Hepatocyte (in vitro differentiated cells): ENCODE measurements at places on chromosomes 1 and 21. TPM values are rescaled to one million over a fixed set of nuclear protein-coding genes. Genes with fewer than 3 reads are reported as not detected.

GRCh38 chr1:214637125-214637524 is 34.1 kb downstream of the CENPF start:
- DNase-seq = no peak

- DNase-seq = no peak
Observed at GRCh38 chr1:153347856-153348255, 785 bp downstream of the PGLYRP4 start.

GRCh38 chr1:175742790-175743459 is 470 bp downstream of the TNR start:
- peak; percentile 66 for DNase-seq

DNA sequence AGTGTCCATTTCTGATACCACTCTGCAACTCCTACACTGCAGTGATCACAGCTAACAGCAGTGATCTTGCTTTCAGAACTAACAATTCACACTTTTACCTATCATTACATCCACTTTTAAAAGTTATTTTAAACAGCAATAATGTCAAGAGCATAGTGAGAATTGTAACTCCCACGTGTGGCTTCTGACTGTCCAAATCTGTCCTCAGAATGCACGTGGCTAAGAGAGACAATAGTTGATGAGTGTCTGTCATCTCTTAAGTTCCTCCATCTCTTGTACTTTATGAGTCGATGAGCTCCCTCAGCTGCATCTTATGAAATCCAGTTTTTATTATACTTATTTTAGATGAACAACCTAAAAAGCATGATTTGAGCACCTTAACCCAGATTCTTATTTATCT is 16.5 kb upstream of the CFHR5 start:
- no peak for DNase-seq

- peak; percentile 28 for DNase-seq
Observed at GRCh38 chr1:160862203-160863060, at the start of gene CD244. CD244 (minus strand) TSS chr1:160862887; CDS start chr1:160862677, 210 bp downstream.

- no peak for DNase-seq
Observed at GRCh38 chr1:117648015-117648414, 42.2 kb downstream of the TENT5C start.

GRCh38 chr1:82782599-82782998 is 981.9 kb downstream of the ADGRL2 start:
- no peak for DNase-seq

GRCh38 chr1:46639547-46639946 is 22.9 kb upstream of the MOB3C start:
- DNase-seq = no peak

DNA sequence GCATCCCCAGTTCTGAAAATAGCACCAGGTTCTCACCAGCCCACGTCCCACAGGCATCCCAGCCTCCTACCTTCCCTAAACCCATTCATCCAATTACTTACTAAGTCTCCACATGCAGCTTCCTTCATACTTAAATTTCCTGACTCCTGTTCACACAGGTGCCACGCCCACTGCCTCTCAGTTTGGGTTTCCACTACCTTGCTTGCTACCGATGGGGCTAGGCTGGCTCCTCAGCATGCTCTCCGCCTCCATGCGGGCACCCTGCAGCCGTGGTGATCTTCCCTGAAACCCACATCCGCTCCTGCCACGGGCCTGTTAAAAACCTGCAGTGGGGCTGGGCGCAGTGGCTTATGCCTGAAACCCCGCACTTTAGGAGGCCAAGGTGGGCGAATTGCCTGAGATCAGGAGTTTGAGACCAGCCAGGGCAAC is 70.4 kb upstream of the ANGPTL1 start:
- DNase-seq = no peak

GRCh38 chr21:29233611-29234540 is 64.8 kb upstream of the BACH1 start:
- no peak for DNase-seq

DNA sequence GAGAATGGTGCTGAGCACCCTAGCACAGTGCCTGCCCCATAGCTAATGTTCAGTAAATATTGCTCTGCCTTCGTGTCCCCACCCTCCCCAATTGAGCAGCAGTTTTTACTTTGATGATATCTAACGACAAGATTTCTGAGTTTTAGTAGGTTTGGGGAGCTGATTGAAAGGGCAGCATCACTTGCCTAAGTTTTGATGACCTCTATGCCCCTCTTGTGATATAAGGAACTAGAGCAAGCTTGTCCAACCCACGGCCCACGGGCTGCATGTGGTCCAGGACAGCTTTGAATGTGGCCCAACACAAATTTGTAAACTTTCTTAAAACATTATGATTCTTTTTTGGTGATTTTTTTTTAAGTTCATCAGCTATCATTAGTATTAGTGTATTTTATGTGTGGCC is 1.6 kb downstream of the CNIH4 start:
- no peak for DNase-seq

- no peak for DNase-seq
Observed at GRCh38 chr1:66357478-66358197, 176.3 kb upstream of the SGIP1 start.

GRCh38 chr1:91770667-91771268 is 115.2 kb downstream of the TGFBR3 start:
- DNase-seq = no peak

DNA sequence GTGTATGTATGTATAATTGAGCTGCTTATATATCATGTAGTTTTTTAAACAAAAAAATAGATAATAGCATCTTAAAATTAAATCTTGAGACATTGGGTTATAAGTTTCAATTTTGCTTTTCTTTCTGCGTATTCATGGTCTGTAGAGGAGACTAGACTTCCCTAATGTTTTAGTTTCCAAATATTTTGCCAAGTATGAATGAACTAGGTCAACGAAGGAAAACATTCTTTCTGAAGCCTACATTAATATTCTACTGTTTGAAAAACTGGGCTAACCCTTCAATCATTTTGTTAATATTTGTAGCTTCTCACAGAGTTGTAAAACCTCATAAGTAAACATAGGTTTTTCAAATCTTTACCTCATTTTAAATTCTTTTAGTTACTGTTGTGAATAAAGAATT is 592.7 kb downstream of the USP25 start:
- DNase-seq = no peak

DNA sequence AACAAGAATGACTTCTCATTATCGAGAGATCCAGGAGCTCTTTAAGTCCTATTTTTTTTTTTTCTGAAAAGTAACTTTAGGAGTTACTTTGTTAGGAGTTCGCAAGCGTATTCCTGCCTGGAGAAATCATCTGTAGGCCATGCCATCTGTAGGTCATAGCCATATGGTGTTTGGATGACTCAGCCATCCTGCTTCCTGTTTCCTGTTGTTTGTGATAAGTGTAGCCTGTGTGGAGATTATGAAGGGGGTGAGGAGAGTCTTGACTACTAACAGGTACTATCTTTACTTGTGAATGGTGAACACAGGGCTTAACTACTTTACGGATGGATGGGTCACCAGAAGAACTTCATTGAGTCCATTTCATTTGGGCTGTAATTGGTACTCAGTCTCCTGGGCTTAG is 327.2 kb downstream of the PTPRU start:
- DNase-seq = no peak

DNA sequence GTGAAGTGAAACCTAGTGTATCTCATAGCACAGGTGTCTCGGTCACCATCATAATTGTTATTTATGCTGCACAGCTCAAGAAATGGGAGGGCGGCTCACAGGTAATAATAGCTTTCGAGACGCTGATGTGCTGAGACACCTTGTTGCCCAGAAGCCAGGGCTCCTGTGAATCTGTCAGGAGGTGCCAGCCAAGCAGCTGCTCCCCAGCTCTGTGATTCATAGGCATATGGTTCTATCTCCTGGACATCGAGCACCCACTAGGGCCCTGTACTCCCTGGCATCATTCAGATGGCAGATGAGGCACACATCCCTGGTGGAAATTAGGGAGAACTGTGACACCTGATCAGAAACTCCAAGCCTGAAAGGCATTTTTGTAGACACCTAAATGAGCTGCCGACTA is 53.5 kb downstream of the SYT6 start:
- no peak for DNase-seq

GRCh38 chr21:16034446-16035190 is 304.8 kb downstream of the USP25 start:
- no peak for DNase-seq

GRCh38 chr21:39612233-39613040 is at the start of gene B3GALT5:
B3GALT5 (plus strand) TSS chr21:39612940; CDS start chr21:39660560, 47,620 bp downstream.
- DNase-seq = peak; percentile 66

GRCh38 chr1:7642418-7642704 is 128.7 kb upstream of the VAMP3 start:
- no peak for DNase-seq

GRCh38 chr1:40997096-40997495 is 17.6 kb downstream of the CTPS1 start:
- DNase-seq = no peak

DNA sequence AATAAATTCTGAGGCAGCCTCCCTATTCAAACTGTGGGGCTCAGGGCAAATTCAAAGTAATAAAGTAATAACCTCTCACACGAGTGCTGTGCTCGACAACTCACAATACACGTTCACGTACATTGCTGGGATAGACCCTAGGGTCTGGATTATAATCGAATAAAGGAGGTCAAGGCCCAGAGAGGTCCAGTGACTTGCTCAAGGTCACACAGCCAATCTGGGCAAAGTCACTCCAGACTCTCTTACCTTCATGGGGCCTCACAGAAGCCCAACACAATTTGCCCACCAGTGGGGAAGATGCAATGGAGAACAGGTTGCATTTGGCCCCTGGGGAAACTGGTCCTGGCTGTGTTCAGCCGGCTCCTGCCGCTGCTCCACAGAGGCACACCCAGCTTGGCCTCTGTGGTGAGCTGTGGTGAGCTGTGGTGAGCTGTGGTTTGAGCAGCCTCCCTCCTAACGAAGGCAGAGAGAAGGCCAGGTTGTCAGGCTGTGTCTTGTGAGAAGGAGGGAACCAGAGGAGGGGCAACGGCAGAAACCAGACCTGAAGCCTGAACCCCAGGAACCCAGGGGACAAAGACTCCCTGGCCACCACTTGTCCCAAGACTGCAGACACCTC is 35.1 kb downstream of the NUAK2 start:
- DNase-seq = no peak

GRCh38 chr1:91661121-91661520 is 160.5 kb downstream of the CDC7 start:
- no peak for DNase-seq

GRCh38 chr21:34133802-34134201 is 60.4 kb downstream of the MRPS6 start:
- no peak for DNase-seq

DNA sequence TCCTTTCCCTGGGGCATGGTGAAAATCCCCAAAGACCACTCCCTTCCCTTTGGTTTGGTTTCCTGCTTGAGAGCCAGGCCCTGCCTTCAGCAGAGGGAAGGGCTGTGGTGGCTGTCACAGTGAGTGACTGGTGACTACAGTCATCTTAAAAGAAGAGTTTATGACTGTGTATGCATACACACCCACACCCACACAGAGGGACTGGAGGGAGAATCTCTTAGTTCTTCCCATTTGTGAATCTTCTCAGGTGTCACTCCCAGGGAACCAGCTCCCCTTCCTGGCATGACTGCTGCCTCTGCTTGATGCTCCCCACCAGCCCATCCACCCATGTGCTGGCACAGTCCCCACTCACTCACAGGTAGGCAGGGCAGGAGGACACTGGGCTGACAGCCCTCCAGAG is 3.9 kb upstream of the KCNA2 start:
- no peak for DNase-seq

DNA sequence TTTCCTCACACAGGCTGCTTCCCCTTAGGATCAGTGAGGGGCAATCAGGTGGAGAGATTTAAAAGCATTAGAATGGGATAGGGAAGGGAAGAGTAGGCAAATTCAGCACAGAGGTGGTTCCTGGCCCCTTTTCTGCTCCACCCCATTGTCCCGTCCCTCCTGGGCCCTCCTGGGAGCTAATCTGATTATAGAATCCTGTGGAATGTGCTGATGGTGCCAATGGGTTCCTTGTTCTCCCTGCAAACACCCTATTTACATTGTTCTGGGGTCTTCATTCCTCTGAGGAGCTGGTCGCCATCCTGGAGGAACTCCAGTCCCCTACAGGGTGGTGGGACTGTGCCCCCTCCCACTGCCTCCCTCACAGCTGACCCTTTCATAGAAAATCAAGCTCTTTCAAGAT is 34.4 kb upstream of the LRP8 start:
- no peak for DNase-seq

- no peak for DNase-seq
Observed at GRCh38 chr1:6984536-6984935, 199.3 kb downstream of the CAMTA1 start.

- DNase-seq = peak; percentile 95
Observed at GRCh38 chr1:86704458-86704971, at the start of gene SH3GLB1. SH3GLB1 (plus strand) TSS chr1:86704576; CDS start chr1:86704900, 324 bp downstream.

The FOXD2 gene
- total RNA-seq = 1.5 and 1.6 TPM in 2 replicates

The MPL gene
- total RNA-seq = not detected in 2 replicates

The SHE gene
- 0.32 and 0.60 TPM in 2 replicates for total RNA-seq

The TEDDM1 gene
- total RNA-seq = not detected in 2 replicates

The MATN1 gene
- 0.47 and 2.0 TPM in 2 replicates for total RNA-seq

The TSPEAR gene
- total RNA-seq = 0.16 TPM in 1 of 2 replicates, not detected in the other

The AKR7A3 gene
- total RNA-seq = 1.2 and 2.3 TPM in 2 replicates

The ITLN2 gene
- total RNA-seq = 1.3 and 1.4 TPM in 2 replicates

The KCNJ15 gene
- total RNA-seq = 0.40 and 0.43 TPM in 2 replicates

The WNT2B gene
- total RNA-seq = 2.4 and 2.7 TPM in 2 replicates

The KRTAP19-3 gene
- not detected in 2 replicates for total RNA-seq

The FALEC gene
- total RNA-seq = not detected in 2 replicates

The TBX19 gene
- total RNA-seq = 0.57 and 1.2 TPM in 2 replicates

The CNR2 gene
- not detected in 2 replicates for total RNA-seq

The TENT5C gene
- total RNA-seq = 4.1 and 5.5 TPM in 2 replicates

The ZNF124 gene
- total RNA-seq = 74.2 and 108 TPM in 2 replicates
